RPMI7951 (cell line): ENCODE measurements at places on chromosomes 1 and 21.
A peak's percentile ranks its signal among the peaks of the same experiment; 100 is the strongest.

- DNase-seq = no peak
Measured at GRCh38 chr1:204967451-204967850, 75.6 kb upstream of the CNTN2 start.

DNA sequence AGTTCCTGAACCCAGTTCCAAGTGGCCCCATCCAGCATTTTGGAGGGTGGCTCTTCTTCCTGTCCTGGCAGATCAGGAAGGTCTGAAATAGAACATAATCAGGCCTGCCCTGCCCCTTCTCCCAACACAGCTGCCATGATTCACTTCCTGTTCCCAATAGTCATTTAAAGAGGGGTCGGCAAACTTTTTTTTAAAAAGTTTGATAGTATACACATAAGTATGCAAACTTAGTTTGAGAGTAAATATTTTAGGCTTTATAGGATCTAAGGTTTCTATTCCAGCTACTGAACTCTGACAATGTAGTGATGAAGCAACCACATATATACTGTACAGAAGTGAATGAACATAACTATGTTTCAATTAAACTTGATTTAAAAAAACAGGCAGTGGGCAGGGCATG is 66.4 kb downstream of the LUZP1 start:
- DNase-seq = peak; percentile 63

DNA sequence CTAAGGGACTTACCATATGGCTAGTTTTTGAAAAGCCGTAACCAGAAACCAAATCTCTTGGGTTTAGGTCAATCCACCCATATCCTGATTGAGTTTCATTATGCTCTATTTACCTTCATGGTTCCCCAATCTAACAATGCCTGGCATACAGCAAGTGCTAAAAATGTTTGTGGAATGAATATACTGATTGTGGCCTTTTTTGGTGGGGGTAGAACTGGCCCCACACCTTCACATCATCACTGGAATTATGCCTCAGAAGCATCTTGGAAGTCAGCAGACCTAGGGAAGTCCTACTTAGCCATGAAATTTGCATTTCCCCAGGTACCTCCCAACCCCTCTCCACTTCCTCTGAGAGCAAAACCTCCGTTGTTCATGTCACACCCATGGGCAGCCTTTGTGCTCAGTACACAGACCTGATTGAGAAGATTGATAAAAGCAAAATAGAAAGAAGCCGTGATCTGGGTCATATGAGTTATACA is 17.8 kb upstream of the SLAMF1 start:
- no peak for DNase-seq

- no peak for DNase-seq
Measured at GRCh38 chr21:42557420-42557819, 43.8 kb downstream of the SLC37A1 start.

DNA sequence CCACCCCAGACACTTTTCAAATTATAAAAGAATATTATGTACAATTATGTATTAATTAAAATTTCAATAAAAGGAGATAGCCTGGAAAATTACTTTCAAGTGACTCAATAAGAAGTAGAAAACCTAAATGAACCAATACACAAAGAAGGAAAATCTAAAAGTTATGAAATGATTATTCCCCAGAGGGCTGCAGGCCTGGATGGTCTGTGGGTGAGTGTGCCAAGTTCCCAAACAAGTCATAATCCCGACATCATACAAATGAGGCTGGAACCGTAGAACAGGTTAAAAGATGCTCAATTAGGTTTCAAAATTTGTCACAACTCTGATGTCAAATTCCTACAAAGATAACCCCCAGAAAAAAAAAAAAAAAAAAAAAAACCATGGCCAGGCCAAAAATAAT is 12.7 kb downstream of the SPATC1L start:
- no peak for DNase-seq

GRCh38 chr1:44571712-44572571 is 102.3 kb downstream of the TMEM53 start:
- no peak for DNase-seq

GRCh38 chr1:150841626-150842025 is 33.6 kb upstream of the CTSK start:
- DNase-seq = no peak

DNA sequence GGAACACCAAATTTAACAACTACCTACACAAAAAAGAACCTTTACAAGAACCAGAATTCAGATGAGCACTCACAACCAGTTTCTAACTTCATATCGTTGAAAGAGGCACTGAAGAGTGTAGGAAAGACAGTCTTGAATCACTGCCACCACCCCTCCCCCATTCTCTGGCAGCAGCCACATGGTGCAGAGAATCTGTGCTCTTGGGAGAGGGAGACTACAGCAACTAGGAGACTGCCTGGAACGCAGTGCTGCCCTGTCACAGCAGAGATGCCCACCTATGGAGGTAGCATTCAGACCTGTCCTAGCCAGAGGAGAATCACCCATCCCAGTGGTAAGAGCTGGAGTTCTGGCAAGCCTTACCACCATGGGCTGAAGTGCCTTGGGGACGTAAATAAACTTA is 7.3 kb downstream of the CCN1 start:
- DNase-seq = no peak

DNA sequence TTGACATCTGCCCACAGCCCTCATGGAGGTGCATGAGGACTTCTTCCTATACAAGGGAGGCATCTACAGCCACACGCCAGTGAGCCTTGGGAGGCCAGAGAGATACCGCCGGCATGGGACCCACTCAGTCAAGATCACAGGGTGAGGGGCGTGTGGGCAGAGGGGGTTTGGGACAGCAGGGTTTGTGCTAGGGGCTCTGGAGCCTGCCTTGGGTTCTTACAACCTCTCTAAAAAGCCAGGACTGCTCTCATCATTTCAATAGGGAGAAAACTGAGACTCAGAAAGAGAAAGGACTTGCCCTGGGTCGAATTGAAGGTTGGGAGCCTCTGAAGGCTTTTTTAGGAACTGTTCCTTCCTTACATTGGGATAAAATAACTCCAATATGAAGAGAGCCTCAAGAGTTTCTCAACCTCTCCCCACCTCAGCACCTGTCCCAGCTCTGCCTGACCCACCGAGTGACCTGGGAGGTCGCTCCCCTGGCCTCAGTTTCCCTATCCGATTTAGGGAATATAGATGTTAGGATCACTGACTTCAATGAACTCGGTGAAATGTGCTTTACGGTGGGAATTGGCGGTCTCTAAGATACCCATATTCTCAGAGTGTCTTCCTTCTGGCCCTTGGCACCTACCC is 9.5 kb downstream of the TINAGL1 start:
- no peak for DNase-seq

- peak; percentile 36 for DNase-seq
Measured at GRCh38 chr1:212651521-212651920, 43.0 kb downstream of the ATF3 start.

- DNase-seq = no peak
Measured at GRCh38 chr1:6197746-6198427, 1.5 kb downstream of the RPL22 start.

- no peak for DNase-seq
Measured at GRCh38 chr1:87123610-87124009, 205.1 kb upstream of the LMO4 start.

DNA sequence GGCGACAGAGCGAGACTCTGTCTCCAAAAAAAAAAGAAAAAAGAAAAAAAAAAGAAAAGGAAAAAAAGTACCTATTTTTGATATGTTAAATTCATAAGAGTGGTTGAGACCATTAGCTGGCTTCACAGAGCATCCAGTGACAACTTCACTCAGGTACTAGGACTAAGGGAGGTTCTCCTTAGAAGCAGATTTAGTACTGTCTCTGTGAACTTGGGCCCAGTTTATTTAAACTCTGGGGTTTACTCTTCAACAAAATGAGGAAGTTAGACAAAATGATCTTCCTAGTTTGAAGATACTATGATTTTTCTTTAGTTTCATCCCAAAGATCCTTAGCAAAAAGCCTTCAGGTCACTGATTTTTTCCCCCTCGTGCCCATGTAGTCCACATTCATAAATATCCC is 21.2 kb downstream of the MACO1 start:
- no peak for DNase-seq

GRCh38 chr21:44813727-44814126 is 4.1 kb downstream of the SUMO3 start:
- DNase-seq = no peak

- peak; percentile 59 for DNase-seq
Measured at GRCh38 chr1:109466452-109467300, at the start of gene SYPL2. SYPL2 (plus strand) TSS chr1:109466546; CDS start chr1:109466844, 298 bp downstream.

DNA sequence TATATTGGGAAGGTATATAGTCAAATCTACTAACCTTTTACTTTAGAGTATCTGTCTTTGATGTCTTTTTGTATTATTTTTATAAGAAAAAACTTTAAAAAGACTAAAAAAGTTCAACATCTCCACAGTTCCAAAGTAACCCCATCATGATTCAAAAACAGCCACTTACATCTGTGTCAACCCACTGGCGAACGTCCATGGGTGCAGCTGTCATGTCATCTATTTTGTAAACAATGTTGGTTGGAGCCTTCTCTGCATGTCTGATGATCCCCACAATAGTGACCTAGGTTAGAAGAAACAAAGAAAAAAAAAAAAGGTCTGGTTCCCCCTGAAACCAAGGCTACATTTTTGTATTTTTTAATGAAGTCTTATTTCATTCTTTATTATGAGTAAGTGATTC is 28.0 kb upstream of the SMPDL3B start:
- no peak for DNase-seq

- peak; percentile 91 for DNase-seq
Measured at GRCh38 chr1:67889953-67890567, 56.8 kb upstream of the GNG12 start.

GRCh38 chr21:42117967-42118780 is 47.1 kb downstream of the UMODL1 start:
- no peak for DNase-seq

GRCh38 chr1:58804853-58805565 is 21.2 kb upstream of the JUN start:
- DNase-seq = no peak

GRCh38 chr1:196148367-196148970 is 459.8 kb downstream of the KCNT2 start:
- DNase-seq = peak; percentile 48

- DNase-seq = no peak
Measured at GRCh38 chr1:187873126-187873525, 1044.4 kb downstream of the PLA2G4A start.
